ENCODE measurements at places on chromosomes 4 and X.
A peak's percentile ranks its signal among the peaks of the same experiment; 100 is the strongest.

GRCh38 chr4:30653291-30653690 lies 66.9 kb upstream of the PCDH7 start:
- no peak for DNase-seq

DNA sequence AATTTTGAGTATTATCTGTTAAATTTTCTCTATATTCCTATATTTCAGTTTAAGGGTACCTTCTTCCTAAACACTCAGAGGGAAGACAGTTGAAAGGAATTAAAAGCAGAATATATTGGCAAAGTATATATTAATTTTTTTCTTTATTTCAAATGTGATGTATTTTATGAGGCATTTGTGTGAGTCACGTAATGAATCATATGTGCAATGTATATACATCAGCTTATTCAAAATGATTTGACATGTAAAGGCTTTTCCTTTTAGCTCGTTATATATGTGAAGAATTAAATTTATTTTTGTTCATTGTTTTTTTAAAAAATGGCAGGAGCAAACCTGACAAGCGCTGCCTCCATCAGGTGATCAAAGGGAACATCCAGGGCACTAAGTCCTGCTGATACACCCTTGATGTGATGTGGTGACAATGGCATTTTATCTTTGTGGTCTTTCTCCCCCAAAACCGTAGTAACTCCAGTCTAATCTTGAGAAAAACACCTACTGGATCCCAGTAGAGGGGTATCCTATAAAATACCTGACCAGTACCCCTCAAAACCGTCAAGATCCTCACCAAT lies 8.9 kb downstream of the WWC2 start:
- DNase-seq: no peak

GRCh38 chrX:44012484-44013096 lies 39.4 kb upstream of the NDP start:
- no peak for DNase-seq

DNA sequence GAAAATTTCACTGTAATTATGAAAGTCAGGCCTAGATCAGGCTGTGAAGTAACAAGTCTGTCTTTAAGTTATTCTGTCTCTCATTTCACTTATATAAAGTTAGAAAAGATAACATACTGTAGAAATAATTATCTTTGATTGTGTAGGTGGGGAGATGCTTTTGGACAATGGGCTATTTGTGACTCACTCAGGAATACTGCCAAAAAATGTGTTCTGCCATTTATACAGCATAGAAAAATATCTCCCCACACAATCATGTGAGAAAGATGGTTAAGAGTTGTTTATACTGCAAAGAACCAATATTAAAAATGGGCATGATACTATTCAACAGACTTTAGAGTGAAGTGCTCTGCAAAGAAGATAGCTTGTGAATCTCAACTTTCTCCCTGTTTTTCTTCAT lies 95.0 kb upstream of the GABRA2 start:
- DNase-seq: no peak

DNA sequence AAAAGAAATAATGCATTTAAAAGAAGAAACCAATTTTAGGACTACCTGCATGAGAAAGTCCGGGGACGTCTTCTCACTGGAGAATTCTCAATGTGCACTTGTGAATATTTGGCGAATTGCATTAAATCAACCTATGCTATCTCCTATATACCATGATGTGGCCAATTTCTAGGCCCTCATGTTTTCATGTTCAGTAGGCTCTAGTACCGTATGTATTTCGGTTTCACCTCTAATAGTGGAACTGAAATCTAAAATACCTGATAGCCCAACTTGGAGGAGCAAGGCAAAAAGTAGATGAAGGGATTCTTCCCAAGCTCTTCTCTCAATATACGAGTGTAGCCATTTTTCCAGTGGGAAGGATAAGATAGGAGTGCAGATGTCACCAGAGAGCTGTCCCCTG lies 11.4 kb upstream of the FGF2 start:
- DNase-seq: no peak

- no peak for DNase-seq
These were observed 75.0 kb downstream of the KDM6A start for GRCh38 chrX:44947995-44948394.

DNA sequence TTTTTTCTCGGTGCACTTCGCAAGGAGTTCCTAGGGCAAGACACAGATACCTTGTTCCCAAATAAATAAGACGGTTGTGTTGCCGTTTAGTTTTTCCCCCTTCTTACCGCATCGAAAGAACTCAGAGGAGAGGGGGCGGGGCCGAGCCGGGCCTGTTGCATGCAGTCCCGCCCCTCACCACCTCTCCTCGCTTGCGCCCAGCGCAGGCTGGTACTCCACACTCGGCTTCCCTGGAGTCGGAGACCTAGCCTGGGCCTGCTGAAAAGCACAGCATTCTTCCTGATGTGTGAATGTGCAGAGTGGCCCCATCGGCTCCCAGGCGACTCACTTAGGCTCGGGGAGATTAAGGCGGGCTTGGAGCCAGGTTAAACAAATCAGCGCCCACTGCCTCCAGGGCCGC lies 26.1 kb upstream of the VMA21 start:
- DNase-seq: no peak

GRCh38 chr4:139853309-139853708 lies 187.7 kb downstream of the MGST2 start:
- DNase-seq: no peak

DNA sequence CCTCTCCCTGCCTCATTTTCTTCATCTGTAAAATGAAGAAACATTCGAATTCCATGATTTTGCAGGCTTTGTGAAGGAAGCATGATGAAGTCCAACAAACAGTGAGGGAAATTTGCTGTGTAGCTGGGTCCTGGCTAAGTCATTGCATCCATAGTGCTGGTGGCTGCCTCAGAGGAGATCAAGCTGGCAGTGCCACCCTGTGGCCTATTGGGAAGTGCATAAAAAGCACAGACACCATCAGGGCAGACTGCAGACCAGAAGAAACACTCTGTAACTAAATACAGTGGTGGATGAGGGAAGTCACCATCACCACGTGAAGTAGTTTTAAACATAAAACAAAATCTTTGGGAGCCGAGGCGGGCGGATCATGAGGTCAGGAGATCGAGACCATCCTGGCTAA lies 40.7 kb upstream of the DDX3X start:
- DNase-seq: no peak

GRCh38 chr4:57462843-57463242 lies 352.7 kb upstream of the IGFBP7 start:
- no peak for DNase-seq

DNA sequence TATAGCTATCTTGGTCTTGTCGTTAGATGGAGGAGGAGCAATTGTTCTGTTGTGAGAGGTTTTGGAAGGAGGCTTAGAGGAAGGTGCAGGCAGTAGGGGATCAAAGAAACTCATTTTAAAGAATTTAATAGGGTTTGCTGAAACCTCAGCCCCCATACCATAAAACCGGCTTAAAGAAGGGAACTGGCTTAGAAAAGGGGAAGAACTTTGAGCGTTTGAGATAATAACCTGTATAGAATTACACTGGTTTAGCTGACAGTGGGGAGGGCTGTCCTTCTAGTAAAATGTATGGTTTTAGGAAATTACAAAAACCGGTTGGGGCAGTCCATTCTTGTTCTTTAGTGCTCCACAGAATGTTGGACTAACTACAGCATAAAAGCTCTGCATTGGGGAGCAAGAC lies 128.1 kb downstream of the KDM6A start:
- no peak for DNase-seq

DNA sequence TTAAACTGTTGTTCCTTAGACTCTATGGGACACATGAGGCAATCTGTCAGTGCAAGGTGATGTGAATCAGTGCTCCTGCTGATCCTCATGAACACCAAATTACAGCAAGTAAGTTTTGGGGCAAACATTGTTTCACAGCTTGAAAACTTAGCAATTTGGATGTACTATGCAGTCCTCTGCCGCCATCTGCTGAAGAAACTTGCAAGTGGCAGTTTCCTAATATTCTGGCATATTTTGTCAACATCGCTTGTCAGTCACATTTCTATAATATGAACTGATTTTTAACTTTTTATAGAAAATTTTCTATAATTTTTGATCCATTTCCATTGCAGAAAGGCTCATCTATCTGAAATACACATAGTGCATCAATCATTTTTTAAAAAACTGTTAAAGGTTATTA lies 56.3 kb downstream of the ZAR1 start:
- peak; percentile 4 for DNase-seq

DNA sequence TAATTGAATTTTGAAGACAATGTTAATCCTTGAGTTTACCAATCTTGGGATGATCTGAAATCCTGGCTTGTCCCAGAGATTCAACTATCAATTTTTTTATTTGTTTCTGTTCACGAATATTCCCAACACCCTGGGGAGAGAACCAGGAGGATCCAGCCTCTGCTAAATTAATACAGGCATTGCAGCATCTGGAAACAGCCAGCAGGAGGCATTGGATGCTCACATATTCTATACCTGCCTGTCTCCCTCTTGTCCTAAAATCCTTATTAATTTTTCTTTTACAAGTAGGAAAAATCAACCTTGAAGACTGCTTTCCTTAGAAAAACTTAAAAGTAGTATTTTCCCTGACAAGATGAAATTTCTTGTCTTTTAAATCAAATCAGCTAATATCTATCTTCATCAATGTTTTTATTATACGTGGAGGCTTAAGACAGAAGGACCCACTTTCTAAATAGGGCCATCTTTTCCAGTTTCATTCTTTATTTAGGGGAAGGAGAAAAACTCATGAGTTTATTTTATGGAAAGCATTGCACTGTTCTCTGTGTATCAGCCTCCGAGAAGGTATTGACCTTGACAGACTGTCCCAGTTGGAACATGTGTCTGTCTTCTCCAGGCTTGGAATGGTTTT lies 102.4 kb downstream of the CLNK start:
- DNase-seq: peak; percentile 15

DNA sequence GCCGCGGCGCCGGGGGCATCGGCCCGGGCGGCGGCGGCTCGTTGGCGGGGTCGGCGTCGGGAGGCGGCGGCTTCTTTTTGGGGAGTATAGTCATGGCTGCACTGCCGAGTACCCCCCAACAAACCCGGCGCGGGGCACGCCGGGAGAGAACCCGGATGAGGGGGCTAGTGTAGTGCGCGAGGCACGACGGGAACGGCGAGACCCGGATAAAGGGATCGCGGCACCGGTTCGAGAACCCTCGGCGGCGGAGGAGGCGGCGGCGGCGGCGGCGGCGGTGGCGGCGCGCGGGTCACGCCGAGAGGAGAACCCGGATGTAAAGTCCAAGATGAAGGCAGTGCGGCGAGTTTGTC lies at the start of gene OTUD5:
TSS of gene OTUD5 (minus strand) at position 131 of the 350 bp plus-strand sequence. CDS start at position 94, 37 bp downstream.
- peak; percentile 65 for DNase-seq

GRCh38 chrX:7219153-7219705 lies 71.3 kb upstream of the PUDP start:
- DNase-seq: no peak

DNA sequence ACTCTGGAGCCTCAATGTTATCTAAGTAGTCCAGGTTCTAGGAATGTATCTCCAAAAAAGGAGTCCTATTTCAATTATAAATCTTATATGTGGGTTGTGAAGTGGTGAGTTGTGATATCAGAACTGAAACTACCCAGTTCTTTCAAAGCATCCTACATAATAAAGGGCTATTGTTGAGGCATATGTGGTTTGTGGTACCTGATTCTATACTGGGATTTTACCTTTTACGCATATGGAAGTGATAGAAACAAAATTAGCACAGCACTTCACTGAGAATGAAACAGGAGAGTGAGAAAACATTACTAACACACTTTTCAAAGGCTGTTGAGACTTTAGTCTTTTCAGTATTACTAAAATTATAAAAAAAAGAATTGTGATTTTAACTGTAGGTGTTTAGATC lies 417.7 kb upstream of the GALNT7 start:
- no peak for DNase-seq

DNA sequence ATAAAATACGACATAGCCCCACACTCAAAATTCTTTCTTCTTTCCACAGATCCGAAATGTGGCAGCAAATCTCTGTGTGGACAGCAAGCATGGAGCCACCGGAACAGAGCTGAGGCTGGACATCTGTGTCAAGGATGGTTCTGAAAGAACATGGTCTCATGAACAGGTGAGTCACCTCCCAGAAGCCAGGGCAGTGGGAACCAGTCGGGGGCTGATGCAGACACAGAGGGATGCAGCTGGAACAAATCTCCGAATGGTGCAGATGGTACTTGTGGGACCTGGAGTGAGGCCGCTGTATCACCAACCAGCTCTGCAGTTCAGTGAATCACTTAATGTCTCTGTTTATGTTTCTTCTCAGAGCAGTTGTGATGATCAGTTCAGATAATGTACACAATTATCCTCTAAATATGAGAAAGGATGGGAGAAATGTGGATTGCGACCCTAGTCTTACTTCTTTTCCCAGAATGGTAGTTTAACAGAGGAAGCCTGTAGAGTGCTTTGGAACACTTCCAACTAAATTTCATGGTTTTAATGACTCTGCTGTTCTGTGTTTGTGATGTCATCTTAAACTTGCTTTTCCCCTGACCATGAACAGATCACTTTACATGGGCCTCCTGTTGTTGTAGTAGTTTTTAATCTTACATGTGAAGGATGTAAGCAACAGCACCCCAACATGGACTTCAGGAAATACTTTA lies 159.3 kb upstream of the GALNT7 start:
- no peak for DNase-seq

- DNase-seq: no peak
These were observed 215.3 kb upstream of the AR start for GRCh38 chrX:67328476-67328875.

DNA sequence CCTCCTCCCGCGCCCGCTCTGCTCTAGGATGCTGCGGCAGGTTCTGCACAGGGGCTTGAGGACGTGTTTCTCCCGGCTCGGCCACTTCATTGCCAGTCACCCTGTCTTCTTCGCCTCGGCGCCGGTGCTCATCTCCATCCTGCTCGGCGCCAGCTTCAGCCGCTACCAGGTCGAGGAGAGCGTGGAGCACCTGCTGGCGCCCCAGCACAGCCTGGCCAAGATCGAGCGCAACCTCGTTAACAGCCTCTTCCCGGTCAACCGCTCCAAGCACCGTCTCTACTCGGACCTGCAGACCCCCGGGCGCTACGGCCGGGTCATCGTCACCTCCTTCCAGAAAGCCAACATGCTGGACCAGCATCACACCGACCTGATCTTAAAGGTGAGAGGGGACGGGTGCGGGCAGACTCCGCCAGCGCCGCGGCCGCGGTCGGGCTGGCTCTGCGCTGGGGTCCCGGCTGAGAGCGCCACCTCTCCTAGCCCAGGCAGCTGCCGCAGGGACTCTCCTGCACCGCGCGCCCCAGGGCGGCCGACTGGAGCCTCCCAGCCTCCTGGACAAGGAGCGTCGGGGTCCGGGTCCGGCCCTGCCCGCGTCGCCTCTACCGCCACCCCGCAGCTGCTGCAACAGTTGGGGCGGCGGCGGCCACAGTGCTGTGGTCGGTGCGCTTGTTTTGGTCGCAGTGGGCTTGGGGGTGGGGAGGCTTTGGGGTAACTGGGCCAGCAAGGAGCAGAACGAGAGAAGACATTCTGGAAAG lies at the start of gene PTCHD1:
TSS of gene PTCHD1 (plus strand) at position 2 of the 752 bp plus-strand sequence. CDS start at position 29, 27 bp downstream.
- DNase-seq: no peak

- no peak for DNase-seq
These were observed 2.5 kb downstream of the ADAMTS3 start for GRCh38 chr4:72566464-72566972.
